ENCODE measurements at places on chromosomes 12 and 14.

DNA sequence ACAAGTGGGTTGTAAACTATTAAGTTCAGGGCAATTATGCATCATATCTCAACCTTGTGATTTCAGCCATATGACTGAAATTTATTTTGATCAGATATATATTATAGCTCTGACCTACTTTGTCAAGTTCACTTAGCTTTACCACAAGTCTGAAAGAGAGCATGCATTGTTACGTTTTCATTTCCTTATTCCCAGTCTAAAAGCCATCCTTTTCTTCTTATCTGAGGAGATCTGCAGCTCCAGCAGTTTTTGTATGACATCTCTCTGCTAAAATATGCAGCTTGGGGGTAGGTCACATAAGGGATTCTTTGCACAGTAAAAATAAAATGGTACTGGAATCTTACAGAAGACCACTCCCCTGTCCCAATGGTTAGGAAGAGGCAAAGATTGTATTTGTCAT, 1682.8 kb upstream of the FLRT2 start:
- DNase-seq: no peak

DNA sequence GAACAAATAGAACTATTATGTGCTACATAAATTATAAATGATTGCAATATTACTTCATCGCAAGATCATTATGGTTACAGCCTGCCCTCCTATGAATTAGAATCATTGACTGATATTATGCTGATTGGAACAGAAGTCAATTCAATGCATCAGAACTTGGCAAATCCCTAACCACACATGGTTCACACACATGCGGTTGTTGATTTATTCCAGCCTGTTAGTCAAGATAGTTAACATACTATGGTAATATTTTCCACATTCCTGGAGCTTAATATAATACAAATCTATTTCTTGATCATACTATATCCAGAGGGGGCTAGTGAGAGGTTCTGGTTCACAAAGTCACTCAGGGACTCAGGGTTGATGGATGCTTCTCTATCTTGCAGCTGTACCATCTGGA, 9.7 kb upstream of the CACNA1C start:
- no peak for DNase-seq

GRCh38 chr12:120762086-120762485, 36.5 kb downstream of the ACADS start:
- DNase-seq: no peak

- DNase-seq: no peak
Measured at GRCh38 chr12:55683676-55684075, 24.0 kb downstream of the ITGA7 start.

DNA sequence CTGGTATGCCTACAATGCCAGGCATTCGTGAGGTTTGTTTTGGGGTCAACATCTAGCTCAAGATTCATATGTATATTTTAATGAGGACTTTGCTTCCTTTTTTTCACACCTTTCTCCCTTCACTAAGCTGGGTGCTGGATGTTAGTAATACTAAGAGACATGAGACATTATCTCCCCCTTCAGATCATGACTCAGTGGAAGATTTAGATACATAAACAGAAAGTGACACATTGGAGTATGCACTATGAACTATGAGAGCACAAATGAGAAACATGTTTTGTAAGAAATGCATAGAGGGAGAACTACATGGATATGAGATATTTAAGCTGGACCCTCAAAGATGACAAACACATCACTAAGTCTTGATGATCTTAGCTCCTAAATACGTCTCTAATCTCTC, 286.3 kb downstream of the RPAP3 start:
- DNase-seq: no peak

DNA sequence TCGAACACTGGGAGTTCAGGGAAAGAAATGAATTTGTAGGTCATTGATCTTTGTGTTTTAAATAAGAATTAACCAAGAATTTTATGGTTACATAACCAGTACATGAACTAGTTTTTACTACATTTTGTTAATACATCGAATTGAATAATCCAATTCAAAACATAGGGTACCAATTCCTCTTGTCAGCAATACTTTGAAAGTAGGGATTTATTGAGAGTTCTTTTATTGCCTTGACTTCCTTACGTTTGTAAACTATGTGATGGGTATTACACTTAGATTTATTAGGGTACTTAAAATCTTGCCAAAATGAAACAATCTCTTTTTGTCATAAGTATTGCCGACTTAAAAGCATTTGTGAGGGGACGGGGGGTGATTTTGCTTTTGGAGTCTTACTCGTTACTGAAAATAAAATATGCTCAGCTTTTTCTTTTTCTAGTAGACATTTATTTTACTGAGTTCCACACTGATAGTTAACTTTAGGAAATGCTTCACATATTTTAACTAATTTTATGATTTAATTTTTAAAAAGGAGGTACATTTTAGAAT, 22.4 kb downstream of the SOCS2 start:
- DNase-seq: no peak

GRCh38 chr12:53324779-53325510, 3.5 kb upstream of the AAAS start:
- peak; percentile 95 for DNase-seq

GRCh38 chr12:9760699-9761418, at the start of gene CD69:
Gene CD69 (minus strand): TSS chr12:9760901. CDS start chr12:9760820, 81 bp downstream.
- peak; percentile 50 for DNase-seq

GRCh38 chr14:23577710-23578392, 739 bp downstream of the JPH4 start:
- peak; percentile 45 for DNase-seq

DNA sequence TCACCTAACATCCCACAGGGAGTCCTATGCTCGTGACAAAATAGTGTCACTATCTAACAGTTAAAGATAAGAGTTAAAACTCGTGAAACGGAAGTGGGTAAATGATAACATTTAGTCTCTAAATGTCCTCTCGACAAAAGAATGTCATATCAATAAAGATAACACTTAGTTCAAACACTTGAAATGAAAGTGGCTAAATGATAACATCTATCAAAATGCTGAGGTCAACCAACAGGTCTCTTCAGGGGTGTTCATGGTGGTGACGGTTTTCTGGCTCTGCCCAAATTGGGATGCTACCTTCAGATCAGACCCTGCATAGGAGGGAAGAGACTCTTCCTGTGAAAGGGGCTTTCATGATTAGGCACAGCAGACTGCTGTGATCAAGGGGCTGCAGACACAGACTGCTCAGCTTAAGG, 22.1 kb downstream of the IL26 start:
- no peak for DNase-seq

DNA sequence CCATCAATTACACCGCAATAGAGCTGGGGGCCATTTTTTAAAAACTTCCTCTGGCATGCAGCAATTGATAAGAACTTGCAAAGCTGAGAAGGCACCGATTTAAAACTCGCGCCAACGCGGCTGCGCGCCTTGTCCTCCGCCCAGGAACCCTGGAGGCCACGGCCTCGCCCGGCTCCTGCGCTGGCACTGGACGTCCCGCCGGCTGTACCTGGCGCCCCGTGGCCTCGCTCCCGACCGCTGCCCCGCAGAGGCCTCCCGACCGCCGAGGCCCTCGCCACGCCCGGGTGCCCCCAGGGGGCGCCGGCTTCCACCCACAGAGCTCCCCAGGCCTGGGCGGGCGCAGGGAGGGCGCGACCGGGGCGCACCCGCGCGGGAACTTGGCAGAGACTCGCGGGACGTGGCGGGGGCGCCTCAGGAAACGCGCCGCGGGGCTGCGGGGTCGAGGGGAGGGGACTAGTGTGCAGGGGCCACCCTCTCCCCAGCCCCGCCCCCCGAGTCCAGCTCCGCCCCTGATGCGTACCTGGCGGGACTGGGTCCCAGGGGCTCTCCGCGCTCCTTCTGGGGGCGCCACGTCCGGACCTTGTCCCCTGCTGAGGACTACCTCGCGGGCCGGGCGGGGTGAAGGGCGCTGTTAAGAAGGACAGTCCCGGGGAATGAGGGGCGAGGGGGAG, 65.7 kb downstream of the TNFAIP2 start:
- peak; percentile 48 for DNase-seq

- no peak for DNase-seq
Measured at GRCh38 chr12:12265571-12266388, 1.1 kb downstream of the LRP6 start.

DNA sequence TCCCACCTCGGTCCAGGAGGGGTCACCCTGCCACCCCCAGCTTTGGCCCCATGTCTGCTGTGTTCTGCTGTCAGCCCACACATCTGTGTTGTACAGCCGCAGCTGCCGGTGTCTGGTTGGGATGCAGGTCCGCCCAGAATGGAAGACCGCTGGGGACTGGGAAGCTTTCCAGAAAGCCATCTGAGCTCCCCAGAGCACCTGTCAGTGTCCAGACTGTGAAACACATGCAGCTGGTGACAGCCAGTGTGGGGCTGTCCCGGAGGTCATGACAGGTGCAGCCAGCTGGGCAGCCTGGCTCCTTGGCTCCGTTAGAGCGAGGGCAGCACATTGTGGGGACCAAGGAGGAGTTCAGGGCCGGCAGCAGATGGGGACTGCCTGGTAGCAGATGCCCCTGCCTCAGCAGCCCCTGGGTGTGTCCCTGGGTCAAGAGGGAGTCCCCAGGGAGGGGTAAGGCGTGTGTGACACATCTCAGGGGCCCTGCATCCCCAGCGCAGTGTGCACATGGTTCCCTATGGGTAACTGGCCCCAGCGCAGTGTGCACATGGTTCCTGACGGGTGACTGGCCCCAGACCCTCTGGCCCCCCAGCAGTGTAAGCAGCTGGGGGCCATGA, 16.4 kb downstream of the CEP170B start:
- peak; percentile 82 for DNase-seq

DNA sequence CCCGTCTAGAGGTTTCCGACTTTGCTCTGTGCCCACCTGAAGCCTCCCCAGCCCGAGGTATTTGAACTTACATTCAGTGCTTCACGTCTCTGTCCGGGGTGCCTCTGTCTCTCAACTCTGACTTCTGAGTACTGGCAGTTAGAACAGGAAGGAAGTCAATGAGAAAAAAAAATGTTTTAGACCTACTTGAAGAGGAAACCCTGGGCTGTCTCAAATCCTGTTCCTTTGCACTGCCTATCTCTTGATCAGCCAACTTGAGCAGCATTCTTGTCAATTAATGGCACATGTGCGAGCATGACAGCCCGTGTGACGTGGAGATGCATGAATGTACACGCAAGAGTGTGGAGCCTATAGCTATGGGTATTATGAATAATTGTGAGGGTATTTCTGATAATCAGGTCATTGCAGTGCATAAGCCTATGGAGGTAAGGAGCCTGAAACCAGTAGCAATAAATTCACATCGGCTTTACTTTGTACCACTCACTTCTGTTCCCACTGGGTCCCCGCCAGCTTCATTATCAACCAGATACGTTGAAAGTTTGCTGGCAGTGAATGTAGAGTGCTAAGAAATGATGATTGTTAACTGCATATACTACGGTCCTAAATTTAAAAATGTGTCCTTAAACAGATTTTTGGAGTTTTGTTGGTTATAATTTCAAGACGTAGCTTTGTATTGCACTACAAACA, at the start of gene ARHGDIB:
Gene ARHGDIB (minus strand): TSS at position 136 of the 687 bp plus-strand sequence. CDS start 10,889 bp downstream, outside the sequence.
- DNase-seq: peak; percentile 9

- DNase-seq: no peak
Measured at GRCh38 chr12:18160901-18161300, 70.9 kb upstream of the RERGL start.

- no peak for DNase-seq
Measured at GRCh38 chr14:77416836-77417235, 6.5 kb downstream of the NOXRED1 start.

DNA sequence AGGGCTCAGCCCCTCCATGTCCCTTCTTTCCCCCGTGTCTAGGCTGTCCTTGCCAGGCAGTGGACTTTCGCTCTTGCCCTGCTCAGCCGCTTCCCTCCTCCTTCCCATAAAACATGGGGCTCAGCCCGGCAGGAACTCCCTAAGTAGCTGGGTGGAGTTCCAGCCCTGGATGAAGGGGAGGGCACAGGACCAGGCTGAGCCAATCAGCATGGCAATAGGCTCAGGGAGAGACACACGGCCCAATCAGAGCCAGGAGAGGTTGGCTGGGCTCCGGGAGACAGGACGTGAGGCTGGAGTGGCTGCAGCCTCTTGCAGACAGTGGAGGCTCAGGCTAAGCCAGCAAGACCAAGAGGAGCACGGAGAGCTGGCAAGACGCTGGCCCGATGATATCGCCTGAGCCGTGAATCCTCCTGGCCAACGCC, 54.3 kb downstream of the GALNT9 start:
- DNase-seq: peak; percentile 78

GRCh38 chr12:12976366-12976765, 23.7 kb downstream of the HEBP1 start:
- DNase-seq: no peak

DNA sequence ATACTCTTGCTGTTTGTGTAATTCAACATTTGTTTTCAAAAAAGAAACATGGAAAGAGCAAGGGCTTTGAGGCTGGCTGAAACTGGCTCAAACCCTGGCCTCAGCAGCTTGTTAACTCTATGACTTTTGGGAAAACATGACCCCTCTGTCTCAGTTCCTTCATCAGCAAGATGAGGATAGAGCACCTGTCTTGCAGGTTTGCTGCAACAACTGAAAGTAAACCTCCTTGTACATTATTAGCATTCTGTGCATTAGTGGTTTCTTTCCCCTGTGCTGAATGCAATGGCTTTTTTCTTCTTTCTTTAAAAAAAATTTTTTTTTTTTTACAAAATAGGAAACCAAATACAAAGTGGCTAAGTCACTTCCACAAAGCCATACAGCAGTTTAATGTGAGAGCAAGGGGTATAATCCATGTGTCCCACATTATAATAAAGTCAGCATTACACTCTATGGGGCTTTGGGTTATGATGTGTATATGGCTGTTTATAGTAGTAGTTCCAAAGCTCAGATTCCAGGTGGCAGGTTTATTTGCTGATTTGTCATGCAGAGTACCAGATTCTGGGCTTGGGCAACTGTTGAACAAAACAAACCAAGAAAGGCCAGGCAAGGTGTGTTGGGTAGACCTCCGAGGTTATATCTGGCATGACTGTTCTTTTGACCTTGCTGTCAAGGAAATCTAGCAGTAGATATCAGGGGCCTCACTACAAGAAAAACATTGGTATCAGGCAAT, 194.5 kb upstream of the CNOT2 start:
- DNase-seq: no peak

- DNase-seq: no peak
Measured at GRCh38 chr12:86772696-86773095, 516.5 kb upstream of the MGAT4C start.
